Osteoblast (primary cell): ENCODE measurements at places on chromosomes 5 and 9. TPM values are rescaled to one million over a fixed set of nuclear protein-coding genes. Genes with fewer than 3 reads are reported as not detected.

The PRLR gene
- under 0.01 TPM in 1 of 2 replicates, not detected in the other for total RNA-seq

The CCL21 gene
- total RNA-seq: not detected in 2 replicates

The GPR151 gene
- not detected in 2 replicates for total RNA-seq

The PCDHB16 gene
- 1.1 and 3.5 TPM in 2 replicates for total RNA-seq

The ANKRD18B gene
- 0.59 TPM in 1 of 2 replicates, not detected in the other for total RNA-seq

The MYOT gene
- total RNA-seq: not detected in 2 replicates

The COX7C gene
- total RNA-seq: 110 and 128 TPM in 2 replicates

The SH3TC2 gene
- 0.59 and 0.72 TPM in 2 replicates for total RNA-seq

The OR1Q1 gene
- total RNA-seq: under 0.01 TPM in 1 of 2 replicates, not detected in the other
